ENCODE measurements at places on chromosomes 2 and 18.
A peak's percentile ranks its signal among the peaks of the same experiment; 100 is the strongest.

- DNase-seq = no peak
These were observed 15.3 kb downstream of the STRN start for GRCh38 chr2:36951027-36951518.

GRCh38 chr2:150255528-150255927 lies 231.9 kb downstream of the RND3 start:
- DNase-seq = no peak

DNA sequence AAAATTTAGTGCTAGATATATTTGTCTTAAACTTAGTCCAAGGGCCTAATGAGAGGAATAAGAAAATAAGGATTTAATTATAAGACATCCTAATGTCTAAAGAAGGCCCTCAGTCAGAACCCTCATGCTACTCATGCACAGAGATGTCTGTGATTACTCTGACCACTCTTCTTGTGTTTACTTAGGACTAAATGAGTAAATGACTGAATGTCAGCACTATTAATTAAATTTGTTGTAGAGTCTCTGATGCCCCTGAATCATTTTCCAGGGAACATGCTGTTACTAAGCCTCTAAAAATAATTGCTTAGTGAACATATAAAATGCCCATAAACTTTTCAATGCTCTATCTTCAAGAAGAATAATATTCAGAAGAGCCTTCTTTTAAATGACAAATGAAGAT lies 32.4 kb downstream of the GULP1 start:
- DNase-seq = peak; percentile 11

- DNase-seq = peak; percentile 32
These were observed 34.6 kb downstream of the TGFBRAP1 start for GRCh38 chr2:105294844-105295481.

DNA sequence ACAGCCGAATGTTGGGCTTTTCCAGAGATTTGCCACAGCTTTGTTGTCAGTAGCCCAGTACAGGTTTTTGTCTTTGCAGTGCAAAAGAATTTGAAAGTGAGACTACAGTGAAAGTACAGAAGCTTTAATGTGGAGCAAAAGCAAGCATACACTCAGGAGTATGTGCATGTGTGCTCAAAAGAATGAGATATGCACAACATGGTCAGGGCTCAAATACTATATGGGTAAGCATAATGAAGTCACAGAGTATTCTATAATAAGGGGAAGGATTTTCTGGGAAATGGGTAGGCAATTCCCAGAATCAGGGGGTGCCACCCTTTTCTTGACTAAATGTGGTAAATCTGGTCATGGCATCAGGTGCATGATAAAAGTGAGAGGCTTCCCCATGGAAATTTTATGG lies 72.1 kb upstream of the SULT1C3 start:
- DNase-seq = no peak

Data from NCI-H510A treated with DMSO at 0.1 percent for 48 hours (cell line).